Hair follicle dermal papilla cell (primary cell): ENCODE measurements at places on chromosomes 4 and X. TPM values are rescaled to one million over a fixed set of nuclear protein-coding genes. Genes with fewer than 3 reads are reported as not detected.

NEUROG2 gene
- total RNA-seq: not detected in 2 replicates

PHOX2B gene
- total RNA-seq: not detected in 2 replicates

NOA1 gene
- total RNA-seq: 22.6 and 23.9 TPM in 2 replicates

SPANXB1 gene
- not detected in 2 replicates for total RNA-seq
